NCI-H146 (cell line): ENCODE measurements at places on chromosomes 12 and 14.

DNA sequence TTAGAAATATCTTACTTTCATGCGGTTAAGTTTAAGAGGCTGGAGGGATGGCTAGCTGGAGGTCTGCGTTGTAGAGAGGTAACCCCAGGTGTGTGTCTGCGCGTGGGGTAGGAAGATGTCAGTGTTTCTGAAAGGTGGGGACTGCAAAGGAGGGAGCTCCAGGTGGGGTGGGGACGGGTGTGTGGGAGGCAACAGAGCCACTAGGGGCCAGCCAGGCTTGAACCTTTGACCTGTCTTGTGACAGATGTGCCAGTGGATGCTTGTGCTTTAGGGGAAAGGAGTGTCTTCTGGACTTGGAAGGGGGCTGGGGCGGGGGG is 841 bp downstream of the GLI1 start:
- no peak for DNase-seq

DNA sequence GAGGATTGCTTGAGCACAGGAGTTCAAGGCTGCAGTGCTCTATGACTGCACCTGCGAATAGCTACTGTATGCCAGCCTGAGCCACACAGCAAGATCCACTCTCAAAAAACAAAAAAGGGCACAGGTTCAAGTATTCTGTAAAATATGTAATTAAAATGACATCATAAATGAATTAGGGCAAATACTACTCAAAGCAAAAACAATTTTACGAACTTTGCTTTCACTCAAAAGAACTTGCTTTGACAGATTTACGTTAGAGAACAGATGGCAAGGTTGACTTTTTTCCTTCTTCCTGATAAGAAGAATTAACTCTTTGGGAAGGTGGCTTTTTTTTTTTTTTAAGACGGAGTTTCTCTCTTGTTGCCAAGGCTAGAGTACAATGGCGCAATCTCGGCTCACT is 44.0 kb upstream of the EAPP start:
- no peak for DNase-seq

DNA sequence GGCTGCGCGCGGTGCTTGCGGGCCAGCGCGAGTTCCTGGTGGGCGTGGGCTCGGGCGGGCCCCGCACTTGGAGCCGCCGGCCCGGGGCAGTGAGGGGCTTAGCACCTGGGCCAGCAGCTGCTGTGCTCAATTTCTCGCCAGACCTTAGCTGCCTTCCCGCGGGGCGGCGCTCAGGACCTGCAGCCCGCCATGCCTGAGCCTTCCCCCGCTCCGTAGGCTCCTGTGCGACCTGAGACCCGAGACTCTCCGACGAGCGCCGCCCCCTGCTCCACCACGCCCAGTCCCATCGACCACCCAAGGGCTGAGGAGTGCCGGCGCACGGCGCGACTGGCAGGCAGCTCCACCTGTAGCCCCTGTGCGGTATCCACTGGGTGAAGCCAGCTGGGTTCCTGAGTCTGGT is 46.0 kb upstream of the PLEKHG3 start:
- no peak for DNase-seq

DNA sequence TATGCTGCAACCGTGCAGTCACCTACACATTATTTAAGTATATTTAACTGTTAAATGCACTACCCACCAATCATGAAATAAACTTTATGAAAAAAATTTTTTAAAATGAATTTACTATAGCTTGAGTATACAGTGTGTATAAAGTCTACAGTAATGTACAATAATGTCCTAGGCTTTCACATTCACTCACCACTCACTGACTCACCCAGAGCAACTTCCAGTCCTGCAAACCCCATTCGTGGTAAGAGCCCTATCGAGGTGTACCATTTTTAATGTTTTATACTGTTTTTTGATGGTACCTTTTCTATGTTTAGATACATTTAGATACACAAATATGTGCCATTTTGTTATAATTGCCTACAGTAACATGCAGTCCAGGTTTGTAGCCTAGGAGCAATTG is 48.1 kb downstream of the KLRG1 start:
- no peak for DNase-seq

GRCh38 chr14:59511916-59512575 is 27.7 kb downstream of the JKAMP start:
- DNase-seq = peak; percentile 50

GRCh38 chr14:64422756-64423155 is 34.6 kb downstream of the MTHFD1 start:
- DNase-seq = no peak

GRCh38 chr12:26937443-26937862 is 328 bp downstream of the INTS13 start:
- DNase-seq = no peak

DNA sequence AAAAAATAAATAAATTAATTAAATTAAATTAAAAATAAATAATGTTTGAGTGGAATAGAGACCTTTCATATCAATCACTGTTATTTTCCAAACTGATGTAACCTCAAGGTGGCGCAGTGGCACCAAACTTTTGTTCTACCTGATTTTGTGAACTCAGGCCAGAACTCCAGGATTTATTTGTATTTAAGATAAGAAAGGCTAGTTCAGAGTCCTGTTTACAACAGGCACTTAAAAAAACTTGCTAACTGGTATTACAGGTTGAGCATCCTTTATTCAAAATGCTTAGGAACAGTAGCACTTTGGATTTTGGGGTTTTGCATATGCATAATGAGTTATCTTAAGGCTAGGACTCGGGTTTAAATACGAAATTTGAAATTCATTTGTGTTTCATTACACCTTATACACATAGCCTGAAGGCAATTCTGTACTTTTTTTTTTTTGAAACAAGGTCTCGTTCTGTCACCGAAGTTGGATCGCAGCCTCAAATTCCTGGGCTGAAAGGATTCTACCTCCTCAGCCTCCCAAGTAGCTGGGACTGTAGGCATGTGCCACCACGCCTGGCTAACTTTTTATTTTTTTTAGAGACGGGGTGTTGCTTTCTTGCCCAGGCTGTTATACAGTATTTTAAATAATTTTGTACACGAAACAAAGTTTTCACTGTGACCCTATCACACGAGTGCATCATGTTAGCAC is 32.4 kb downstream of the YY1 start:
- DNase-seq = no peak

- DNase-seq = no peak
Observed at GRCh38 chr14:68178282-68178681, 358.7 kb downstream of the RAD51B start.

GRCh38 chr14:64717870-64718269 is 13.6 kb downstream of the PLEKHG3 start:
- DNase-seq = no peak

GRCh38 chr14:69666112-69666511 is 54.7 kb downstream of the SUSD6 start:
- DNase-seq = no peak

DNA sequence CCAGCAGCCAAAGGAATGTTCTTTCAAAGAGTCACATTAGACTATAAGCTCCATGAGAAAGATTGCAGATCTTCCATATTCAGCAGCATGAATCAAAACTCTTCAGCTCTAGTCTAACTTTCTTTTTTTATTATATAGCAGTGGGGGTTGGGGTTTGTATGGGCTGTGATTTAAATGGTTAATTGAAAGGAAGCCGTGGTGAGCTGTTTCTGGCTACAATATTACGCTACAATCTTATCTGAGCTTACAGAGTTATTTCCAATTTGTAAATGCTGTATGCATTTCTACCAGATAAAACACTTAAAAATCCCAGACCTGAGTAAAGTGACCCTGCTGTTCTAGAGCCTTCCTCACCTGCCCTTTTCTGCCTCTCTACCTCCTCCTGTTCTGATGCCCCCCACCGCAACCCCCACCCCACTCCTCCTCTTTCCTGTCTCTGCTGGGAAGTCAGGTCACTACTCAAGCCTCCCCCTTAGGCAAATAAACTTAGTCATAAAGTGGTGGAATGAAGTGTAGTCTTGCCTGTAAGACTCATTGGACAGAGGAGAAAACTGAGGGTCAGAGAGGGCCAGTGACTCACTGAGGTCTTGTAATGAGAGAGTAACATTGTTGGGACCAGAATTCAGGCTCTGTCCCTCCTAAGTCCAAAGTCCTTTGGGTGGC is 1089.5 kb downstream of the BCL11B start:
- DNase-seq = no peak

DNA sequence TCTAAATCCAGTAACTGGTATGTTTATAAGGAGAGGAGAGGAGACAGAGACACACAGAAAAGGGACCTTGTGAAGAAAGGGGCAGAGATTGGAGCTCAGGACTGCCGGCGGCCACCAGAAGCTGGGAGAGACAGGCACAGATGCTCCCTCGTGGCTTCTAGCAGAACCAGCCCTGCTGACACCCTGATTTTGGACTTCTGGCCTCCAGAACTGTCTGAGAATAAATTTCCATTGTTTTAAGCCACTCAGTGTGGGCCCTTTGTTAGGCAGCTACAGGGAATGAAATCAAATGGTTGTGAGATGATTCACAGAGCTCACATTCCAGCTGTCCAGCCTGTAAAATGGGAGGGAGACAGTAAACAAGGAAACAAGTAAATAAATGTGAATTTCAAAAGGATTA is 47.6 kb downstream of the TMEM132C start:
- DNase-seq = no peak

DNA sequence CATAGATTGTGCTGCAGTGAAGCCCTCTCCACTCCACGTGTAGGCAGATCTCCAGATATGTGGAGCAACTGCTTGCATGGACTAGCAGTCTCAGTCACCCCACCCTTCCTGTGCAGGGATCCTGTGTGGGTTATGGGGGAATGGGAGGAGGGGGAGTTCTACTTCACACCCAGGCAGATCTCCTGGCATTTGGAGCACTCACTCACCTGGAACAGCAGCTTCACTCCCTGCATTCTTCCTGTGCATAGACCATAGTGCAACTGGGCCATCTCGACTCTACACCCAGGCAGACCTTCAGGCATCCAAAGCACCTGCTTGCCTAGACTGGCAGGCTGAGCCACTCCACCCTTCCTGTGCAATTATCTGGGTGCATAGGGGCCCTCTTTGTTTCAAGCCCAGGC is 96.0 kb upstream of the PCED1B start:
- no peak for DNase-seq

GRCh38 chr14:70731447-70732239 is 77.7 kb downstream of the MAP3K9 start:
- no peak for DNase-seq

DNA sequence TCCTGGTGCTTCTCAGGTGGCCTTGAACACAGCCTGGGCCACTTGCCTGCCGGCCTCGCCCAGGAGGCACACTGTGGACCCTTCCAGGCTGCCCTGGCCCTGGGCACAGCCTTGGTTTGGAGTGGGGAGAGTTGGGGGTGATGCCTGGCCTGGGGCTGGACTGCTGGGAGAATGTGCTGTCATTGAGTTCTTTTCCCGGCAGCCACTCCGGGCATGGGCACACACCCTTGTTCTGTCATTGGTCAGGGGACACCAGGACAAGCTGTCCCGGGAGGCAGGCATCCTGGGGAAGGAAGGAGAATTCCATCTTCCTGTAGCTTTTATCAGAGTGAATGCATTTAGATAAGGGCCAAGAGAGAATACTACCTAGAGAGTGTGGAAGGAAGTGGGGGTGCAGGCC is 61.8 kb upstream of the RIN3 start:
- no peak for DNase-seq

- DNase-seq = no peak
Observed at GRCh38 chr12:14505626-14506596, 61.8 kb downstream of the PLBD1 start.

DNA sequence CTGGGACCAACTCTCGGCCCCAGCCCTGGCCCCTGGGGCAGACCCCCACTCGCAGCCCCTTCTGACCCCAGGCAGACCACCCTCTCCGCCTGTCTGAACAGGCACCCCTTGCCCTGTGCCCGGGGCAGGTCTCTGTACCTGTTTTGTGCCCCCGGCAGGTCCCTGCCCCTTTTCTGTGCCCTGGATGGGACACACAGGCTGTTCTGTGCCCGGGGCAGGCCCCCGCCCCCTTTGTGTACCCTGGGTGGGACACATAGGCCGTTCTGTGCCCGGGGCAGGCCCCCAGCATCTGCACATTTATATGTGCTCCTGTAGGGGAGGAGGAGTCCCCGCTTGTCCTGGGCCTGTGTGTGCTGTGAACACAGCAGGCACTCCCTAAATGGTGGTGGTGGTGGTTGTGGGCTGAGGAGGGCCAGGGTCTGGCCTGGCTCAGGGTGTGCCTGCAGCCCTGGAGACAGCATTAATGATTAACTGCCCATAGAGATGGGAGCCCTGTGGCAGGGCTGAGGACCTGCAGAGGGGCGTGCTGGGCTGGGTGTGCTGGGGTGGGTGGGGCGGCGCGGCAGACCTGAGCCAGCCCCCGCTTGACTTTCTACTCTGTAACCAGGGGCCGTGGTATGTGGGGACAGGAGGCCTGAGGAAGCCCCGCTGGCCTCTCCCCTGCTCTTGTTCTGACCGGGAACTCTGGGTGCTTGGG is 3.7 kb downstream of the FBRSL1 start:
- DNase-seq = no peak

- DNase-seq = no peak
Observed at GRCh38 chr12:48459259-48459658, 13.1 kb upstream of the ANP32D start.

DNA sequence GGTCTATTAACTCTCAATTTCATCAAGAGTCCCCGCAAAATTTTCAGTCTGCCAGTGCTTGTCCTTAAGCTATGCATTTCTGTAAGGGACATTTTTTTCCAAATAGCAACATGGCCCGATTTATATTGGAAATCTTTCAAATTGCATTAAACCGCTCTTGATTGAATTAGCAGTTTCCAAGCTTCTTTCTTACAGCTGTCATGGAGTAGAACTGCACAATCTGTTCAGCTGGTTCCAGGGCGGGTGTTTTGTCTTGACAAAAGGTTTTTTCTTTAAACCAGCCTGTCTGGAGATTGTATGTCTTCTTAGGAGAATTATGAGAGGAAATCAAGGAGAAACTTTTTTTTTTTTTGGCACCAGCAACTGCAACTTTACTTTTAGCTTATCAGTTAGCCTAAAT is 185.8 kb downstream of the ALG10B start:
- no peak for DNase-seq

GRCh38 chr12:123995023-123995748 is 22.2 kb downstream of the ZNF664 start:
- DNase-seq = no peak

- DNase-seq = no peak
Observed at GRCh38 chr12:112782943-112783342, 8.6 kb upstream of the RPH3A start.

DNA sequence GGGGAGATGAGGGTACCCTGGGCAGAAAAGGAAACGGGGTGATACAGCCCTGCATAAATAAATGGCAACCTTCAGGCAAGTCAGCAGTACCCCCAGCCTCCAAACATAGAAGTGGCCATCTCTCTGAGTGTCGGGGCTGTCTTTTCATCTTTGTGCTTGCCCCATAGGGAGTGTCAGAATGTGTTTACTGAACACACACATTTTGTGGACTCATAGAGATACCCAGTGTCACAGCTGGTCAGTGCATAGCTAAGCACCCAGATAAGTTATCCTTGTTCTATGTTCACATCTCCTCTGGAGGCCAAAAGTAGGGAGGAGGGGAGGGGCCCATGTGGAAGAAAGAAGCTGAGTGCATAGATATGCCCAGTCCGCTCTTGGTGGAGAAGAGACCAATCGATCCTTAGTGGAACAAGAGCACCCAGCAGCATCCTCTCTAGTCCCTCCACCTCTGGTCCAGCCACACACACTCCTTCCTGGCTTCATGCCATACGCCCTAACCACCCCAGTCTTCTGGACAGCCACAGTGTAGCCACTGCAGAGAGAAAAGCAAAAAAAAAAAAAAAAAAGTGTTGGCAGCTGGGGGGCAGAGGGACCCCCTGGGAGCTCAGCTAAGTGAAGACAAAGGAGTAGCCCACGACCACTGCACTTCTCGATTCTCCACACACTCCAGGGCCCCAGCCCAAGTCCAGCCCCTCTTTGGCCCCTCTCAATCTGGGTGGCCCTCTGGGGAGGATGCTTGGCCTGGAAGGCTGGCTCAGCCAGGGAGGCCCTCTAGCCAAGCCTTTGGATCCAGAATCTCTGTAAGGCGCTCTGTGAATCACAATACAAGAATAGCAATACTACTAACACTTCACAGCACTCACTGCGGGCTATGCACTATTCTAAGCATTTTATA is 2.6 kb downstream of the ITGA7 start:
- DNase-seq = no peak
